Stimulated activated CD8-positive, alpha-beta memory T cell treated with anti-CD3 and anti-CD28 coated beads, Interleukin-12 subunit alpha, Interleukin-12 subunit beta, amount 100 ng/mL, for 4 hours (primary cell): ENCODE measurements at places on chromosomes 3 and 15.
A peak's percentile ranks its signal among the peaks of the same experiment; 100 is the strongest.

- DNase-seq: no peak
Observed at GRCh38 chr3:62187022-62187431, 186.3 kb downstream of the FEZF2 start.

GRCh38 chr15:58498821-58499580, 67.2 kb downstream of the LIPC start:
- no peak for DNase-seq

- no peak for DNase-seq
Observed at GRCh38 chr3:192408647-192409200, 318.6 kb downstream of the FGF12 start.

DNA sequence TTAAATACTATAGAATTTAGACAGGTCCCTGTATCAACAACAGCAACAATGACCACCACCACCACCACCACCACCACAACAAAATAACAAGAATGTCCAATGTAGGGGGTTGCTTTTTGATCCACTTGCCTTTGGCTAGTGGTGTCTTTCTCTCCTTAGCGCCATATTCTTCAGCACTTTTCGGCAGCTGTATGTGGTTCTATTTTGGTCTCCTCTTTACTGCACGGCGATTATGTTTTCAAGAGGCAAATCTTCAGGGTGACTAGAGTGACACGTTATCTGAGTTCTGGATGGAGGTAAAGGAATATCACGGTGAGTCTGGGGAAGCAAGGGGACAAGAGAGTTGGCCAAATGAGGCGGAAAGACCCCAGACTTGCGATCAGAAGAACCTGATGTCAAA, 56.1 kb downstream of the ST6GAL1 start:
- DNase-seq: no peak

DNA sequence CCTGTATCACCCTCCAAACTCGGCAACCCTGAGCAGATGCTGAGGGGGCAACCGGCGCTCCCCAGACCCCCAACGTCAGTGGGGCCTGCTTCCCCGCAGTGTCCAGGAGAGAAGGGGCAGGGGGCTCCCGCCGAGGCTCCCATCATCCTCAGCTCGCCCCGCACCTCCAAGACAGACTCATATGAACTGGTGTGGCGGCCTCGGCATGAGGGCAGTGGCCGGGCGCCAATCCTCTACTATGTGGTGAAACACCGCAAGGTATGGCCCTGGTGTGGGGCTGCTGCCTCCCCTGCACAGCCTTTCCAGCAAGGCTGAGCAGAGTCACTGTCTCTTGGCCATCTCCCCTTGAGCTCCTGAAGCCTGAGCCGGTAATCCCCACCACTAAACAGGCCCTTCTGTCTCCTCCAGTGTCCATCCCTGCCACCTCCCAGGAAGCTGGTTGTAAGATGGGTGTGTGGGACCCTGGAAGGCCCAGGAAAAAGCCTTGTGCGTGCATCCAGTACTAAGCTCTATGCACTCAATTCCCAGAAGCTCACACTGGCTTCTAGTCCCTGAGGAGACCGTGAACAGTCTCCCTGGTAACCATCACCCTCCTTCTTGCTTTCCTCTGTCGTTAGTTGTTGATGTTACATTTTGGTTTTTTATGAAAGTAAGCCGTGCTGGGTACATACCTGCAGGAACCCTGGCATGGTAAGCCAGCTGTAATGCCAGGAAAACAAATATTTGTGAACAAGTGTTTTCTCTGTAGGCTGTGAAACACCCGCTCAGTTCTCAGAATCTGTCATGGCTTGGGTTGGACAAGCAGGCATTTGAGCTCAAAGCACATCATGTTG, 63.3 kb downstream of the BOC start:
- DNase-seq: no peak

DNA sequence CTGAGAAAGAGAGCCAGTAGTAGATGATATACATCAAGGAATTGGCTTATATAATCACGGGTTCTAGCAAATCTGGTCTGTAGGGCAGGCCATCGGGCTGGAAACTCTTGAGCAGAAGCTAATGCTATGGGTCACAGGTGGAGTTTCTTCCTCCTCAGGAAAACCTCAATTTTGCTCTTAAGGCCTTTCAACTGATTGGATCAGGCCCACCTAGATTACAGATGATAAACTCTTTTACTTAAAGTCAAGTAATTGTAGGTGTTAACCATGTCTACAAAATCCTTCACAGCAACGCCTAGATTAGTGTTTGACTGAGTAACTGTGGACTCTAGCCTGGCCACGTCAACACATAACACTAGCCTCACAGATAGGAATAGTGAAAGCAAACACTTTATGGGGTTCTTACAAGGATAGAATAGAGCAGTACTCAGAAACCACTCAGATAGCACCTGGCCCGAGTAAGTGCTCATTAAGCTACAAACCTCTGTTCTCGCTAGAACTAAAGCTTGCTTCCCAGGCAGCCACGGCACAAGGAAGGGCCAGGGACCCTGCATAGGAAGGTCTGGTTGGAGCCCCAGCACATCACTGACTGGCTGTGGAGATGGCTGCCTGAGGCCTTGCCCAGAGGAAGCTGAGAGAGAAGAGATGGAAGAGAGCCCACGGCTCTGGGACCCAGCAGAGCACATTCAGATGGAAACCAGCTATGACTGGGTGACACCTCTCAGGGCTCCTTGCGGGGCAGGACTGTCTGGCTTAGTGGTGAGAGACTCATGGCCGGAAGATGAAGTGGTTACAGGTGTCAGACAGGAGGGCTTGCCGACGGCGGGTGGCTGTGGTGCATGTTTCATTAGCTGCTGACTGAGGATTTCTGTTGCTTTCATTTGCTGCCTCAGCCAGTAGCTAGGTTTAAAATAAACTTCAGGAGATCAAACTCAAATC, 202.5 kb upstream of the TLE3 start:
- peak; percentile 67 for DNase-seq

DNA sequence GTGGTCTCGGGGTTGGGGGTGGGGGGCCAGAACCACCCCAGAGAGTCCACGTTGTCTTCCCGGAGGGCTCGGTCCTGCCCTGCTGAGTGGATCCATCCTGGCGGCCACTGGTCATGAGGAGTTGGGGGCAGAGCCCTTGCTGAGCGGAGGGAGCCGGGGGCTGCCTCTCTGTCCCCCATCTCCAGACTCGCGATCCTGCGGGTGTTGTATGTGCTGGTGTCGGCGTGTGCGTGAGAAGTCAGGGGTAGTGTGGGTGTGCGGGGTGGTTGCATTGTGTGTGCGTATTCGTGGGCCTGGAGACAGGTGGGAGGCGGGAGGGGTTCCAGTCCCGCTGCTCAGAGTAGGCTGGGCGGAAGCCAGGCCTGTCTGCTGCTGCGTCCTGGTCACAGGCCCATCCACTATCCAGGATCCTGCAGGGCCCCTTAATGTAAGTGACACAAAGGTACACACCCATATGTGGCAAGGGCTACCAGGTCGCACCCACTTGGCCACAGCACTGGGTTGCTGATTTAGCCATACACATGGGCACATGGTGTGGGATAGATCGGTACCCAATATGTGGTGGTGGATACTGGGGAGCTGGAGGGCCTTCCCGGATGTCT, 30.7 kb downstream of the NBEAL2 start:
- no peak for DNase-seq

DNA sequence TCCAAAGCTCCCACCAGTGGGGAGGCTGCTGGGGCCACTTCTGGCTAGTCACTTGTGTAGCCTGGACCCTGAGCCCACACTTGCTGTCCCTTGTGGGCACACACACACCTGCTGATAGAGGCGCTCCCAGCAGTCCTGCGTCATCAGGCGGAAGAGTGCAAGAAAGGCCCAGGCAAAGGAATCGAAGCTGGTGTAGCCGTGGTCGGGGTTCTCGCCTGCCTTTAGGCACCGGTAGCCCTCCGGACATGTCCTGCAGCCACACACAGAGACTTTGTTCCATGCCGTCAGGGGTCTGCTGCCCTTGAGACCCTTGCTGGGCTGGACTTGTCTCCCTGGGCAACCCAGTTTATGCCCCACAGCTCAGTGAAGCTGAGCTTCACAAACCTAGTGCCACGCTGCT, 42.9 kb downstream of the SCN5A start:
- no peak for DNase-seq

GRCh38 chr3:104437891-104438290, 928.8 kb upstream of the ALCAM start:
- no peak for DNase-seq

DNA sequence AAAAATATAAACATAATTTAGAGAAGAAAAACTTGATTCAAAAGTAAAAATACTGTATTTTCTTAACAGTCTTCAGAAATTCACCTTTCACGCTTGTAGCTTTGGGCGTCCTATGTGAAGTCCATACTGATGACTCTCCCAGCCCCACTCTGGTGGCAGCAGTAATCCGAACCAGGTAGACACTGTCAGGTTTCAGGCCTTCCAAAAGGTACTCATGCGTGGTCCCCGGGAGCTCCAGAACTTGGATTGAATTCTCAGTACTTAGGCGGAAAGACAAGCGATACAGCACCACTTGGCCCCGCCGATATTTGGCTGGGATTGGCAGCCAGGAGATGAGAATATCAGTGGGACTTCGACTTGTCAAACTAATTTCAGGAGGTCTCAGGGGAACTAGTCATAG, 69.7 kb downstream of the PRTG start:
- no peak for DNase-seq

- no peak for DNase-seq
Observed at GRCh38 chr15:89551550-89551949, 23.7 kb upstream of the TICRR start.

GRCh38 chr3:191240486-191240885, 41.4 kb downstream of the OSTN start:
- DNase-seq: no peak

- DNase-seq: no peak
Observed at GRCh38 chr3:133535971-133536881, 37.3 kb upstream of the CDV3 start.

DNA sequence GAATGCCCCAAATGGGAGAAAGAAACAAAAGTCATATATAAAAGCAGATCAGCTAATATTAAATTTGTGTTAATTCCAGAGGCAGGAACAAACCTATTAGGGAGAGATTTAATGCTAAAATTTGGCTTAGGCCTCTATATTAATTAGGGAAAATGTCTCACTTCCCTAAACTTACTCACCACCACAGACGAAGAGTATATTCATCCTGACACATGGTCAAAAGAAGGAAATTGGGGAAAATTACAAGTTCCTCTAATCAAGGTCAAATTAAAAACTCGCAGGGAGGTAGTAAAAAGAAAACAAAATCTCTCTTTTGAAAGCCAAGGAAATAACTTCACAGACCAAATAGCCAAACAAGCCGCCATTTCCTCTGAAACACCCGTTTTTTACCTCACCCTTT, 32.2 kb downstream of the GRM2 start:
- no peak for DNase-seq

- DNase-seq: no peak
Observed at GRCh38 chr15:90520365-90520764, 9.4 kb upstream of the CRTC3 start.

GRCh38 chr15:59424616-59425015, 13.4 kb upstream of the FAM81A start:
- no peak for DNase-seq

DNA sequence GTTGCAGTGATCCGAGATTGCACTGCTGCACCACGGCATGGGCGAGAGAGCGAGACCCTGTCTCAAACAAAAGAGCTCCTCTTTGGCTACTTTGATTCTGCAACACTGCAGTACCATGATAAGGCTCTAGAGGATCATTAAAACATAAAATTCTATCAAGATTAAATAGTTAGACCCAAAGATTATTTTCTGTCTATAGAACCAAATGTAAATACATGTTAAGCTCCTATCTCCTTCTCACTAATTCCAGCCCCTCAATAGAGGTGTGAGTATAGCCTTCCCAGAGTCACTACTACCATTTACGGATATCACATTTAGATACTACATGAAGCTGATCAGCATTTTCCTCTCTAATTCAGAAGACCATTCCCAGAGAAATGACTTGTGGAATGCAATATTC, 4.3 kb upstream of the MUC13 start:
- no peak for DNase-seq

DNA sequence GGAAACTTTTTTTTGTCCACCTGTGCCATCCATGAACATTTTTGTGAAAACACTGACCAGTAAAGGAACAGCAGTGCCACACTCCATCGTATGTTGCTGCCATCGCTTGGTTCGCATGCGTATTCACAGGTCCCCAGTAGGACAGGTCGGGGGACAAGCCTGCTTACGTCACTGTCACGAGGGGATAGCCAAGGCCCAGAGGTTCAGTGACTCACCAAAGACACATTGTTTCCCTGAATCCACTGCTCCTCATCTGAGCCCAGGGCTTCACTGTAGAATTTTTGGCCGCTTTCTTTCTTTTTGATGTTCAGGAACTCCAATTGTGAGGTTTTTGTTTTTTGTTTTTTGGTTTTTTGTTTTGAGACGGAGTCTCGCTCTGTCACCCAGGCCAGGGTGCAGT, 5.9 kb downstream of the ADPRH start:
- DNase-seq: no peak

DNA sequence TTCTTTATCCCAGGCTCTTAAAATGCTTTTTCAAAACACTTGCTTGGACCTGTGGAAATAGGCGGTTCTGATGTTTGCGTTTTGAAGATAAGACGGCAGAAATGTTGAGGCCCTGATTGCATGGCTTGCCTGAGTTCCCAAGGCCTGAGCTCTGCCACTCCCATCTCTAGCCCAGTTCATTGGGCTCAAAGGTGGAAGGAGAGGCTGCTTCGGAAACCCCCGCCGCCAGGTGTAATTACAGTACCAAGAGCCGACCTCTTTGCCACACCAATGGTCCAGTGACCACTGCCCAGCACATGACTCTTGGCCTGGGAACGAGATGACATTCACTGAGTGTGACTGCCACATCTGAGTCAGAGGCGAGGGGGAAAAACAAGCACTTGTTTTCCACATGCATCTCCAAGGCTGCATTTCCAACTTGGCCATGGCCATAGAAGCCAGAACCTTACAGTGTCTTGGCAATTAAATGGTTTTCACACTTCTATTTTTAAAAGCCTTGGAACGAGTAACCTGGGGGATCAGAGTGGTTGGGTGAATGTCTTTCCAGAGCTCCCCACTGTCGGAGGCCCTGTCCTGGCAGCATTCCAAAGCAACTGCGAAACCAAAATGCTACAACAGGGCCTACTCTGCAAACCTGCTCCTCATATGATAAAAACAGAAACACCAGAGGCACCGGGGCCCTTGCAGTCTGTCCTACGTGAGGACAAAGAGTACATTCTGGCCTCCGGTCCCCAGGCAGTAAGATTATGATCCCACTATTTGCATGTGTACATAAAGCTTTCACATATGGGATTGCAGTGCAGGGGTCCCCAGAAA, 63.8 kb upstream of the CGNL1 start:
- no peak for DNase-seq

DNA sequence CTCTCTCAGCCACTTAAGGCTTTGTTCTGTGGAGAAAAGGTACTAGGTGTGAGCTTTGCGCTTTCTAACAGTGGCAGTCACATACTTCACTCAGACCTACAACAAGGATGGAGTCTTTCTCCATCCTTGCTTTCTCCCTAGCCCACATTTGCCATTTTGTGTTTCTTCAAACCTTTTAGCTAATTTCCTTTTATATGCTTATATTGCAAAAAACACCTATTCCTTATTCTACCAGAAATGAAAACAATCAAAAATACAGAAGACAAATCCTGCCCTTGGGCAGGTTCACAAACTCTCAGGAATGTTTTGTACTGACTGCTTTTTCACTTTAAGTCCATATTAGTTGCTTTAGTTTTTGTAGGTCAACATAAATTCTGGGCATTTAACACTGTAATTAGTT, 914.2 kb downstream of the SQOR start:
- no peak for DNase-seq
